ENCODE measurements at places on chromosomes 5 and 9.

GRCh38 chr5:154999865-155000264, 13.7 kb upstream of the KIF4B start:
- no peak for DNase-seq

GRCh38 chr9:68704498-68704813, 584 bp upstream of the PIP5K1B start:
- no peak for DNase-seq

DNA sequence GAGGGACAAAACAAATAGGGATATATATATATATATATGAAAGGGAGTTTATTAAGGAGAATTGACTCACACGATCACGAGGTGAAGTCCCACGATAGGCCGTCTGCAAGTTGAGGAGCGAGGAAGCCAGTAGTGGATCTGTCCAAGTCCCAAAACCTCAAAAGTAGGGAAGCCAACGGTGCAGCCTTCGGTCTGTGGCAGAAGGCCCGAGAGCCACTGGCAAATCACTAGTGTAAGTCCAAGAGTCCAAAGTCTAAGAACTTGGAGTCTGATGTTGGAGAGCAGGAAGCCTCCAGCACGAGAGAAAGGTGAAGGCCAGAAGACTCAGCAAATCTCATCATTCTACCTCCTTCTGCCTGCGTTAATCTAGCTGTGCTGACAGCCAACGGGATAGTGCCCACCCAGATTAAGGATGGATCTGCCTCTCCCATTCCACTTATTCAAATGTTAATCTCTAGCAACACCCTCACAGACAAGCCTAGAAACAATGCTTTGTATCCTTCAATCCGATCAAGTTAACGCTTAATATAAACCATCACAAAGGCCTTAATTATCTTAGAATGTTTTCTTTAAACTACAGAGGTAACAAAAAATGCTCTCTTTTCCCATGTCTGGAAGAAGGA, 23.8 kb upstream of the DAB2 start:
- no peak for DNase-seq

- peak; percentile 92 for DNase-seq
Observed at GRCh38 chr5:56012281-56012963, 17.7 kb upstream of the IL6ST start.

DNA sequence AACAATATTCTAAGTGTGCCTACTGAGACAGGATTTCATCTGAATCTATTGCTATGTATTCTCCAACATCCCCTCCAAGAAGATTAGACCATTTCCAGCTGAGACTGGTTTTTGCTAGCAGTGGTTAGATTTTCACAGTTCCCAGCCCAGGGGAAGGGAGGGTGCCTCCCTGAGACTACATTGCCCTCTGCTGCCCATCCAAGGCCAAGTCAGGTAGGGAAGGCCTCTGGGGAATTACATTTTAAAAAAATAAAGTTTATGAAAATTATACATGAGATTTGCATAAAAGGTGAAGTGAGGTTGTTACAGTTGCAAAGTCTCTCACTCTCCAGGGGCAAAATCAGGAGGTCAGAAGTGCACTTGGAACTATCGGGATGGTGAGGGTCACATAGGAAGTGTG, 28.0 kb upstream of the SYK start:
- peak; percentile 47 for DNase-seq

GRCh38 chr5:80725446-80725845, 70.7 kb upstream of the DHFR start:
- no peak for DNase-seq

DNA sequence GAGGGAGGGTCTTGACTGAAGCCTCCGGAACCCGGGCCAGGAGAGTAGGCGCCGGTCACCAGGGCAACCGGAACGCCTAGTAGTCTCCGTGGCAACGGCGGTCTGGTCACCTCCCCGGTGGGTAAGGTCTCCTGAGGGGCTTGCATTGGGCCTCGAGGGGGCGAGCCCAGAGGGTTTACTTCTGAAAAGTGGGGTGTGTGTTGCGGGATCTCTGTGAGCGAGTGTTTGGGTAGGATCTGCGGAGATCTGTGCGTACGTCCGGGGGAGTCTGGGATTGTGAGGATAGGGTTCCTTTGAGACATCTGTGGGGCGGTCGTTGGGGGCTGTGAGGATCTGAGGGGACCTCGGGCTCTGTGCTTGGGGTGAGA, at the start of gene FAM221B:
FAM221B (minus strand) TSS at position 17 of the 368 bp plus-strand sequence. CDS start 2,571 bp downstream, outside the sequence.
- DNase-seq = peak; percentile 14

All from RPMI8226 (cell line).